Panc1 (cell line): ENCODE measurements at places on chromosomes 6 and 20.

DNA sequence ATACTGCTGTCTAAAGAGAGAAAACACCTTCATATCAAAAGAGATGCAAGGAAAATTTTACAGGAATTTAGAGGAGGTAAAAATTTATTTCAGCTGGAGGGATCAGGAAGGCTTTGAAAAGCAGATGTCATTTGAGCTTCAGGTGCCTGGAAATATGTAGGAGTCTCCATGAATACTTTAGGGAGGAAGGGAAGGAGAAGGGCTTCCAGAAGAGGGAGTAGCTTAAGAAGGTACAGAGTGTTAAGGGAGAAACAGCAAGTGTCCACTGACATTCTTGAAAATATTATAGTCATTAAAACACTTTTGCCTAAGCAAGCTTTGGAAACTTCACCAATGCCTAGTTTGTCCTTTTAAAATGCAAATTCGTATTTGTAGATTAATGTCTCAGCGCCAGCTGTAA, 27.2 kb downstream of the L3MBTL3 start:
- no peak overlapping the region for H3K4me3 ChIP-seq
- no peaks in the 10 kb centered on the region for H3K27me3 ChIP-seq
- no peak overlapping the region for H3K27ac ChIP-seq
- H3K4me1 ChIP-seq: no peaks in the 10 kb centered on the region
- H3K36me3 ChIP-seq: no peaks in the 10 kb centered on the region
- no peak for DNase-seq

- H3K36me3 ChIP-seq: no peaks in the 10 kb centered on the region
- no peak overlapping the region; the same call in 1 of the 2 replicates for H3K4me3 ChIP-seq
- H3K27me3 ChIP-seq: no peaks in the 10 kb centered on the region
- peak; percentile 88 for DNase-seq
- peak overlapping the region; percentile 68 for H3K27ac ChIP-seq
These were observed 18.1 kb downstream of the TUBB2B start for GRCh38 chr6:3209114-3210023.

- no peak overlapping the region for H3K4me3 ChIP-seq
- H3K36me3 ChIP-seq: no peaks in the 10 kb centered on the region
- H3K27me3 ChIP-seq: no peaks in the 10 kb centered on the region
- peaks cover 10% of the 10 kb centered on the region for H3K4me1 ChIP-seq
These were observed 80.3 kb downstream of the ZDHHC14 start for GRCh38 chr6:157461000-157461915.

- H3K27me3 ChIP-seq: peaks cover 26% of the 10 kb centered on the region
- DNase-seq: no peak
- H3K27ac ChIP-seq: no peak overlapping the region
- H3K36me3 ChIP-seq: no peaks in the 10 kb centered on the region
These were observed 7.9 kb upstream of the HLA-E start for GRCh38 chr6:30481211-30481964.

DNA sequence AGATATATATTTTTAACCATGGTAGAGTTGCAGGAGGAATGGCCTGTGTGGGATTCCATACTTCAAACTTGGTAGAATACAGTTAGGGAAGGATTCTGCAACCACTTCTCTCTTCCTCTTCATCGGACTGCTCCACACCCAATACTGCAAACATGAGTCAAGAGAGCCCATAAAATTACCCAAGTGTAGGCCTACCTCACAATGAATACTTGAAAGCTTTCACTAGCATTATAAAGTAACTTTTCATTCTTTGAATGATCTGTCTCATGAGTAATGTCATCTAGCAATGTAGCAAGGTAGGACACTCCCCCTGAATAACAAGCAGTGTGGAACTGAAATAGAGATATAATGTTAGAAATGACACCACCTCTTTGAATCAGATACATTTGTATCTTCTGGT, 79.4 kb downstream of the FOXC1 start:
- H3K4me3 ChIP-seq: no peak overlapping the region
- no peak overlapping the region for H3K27ac ChIP-seq
- H3K27me3 ChIP-seq: no peaks in the 10 kb centered on the region
- DNase-seq: no peak
- H3K4me1 ChIP-seq: no peaks in the 10 kb centered on the region

- H3K27me3 ChIP-seq: no peaks in the 10 kb centered on the region; the same call in 1 of the 2 replicates
- no peak overlapping the region for H3K4me3 ChIP-seq
- H3K4me1 ChIP-seq: peaks cover 8% of the 10 kb centered on the region
- no peaks in the 10 kb centered on the region for H3K36me3 ChIP-seq
These were observed 4.9 kb downstream of the FRMD1 start for GRCh38 chr6:168073937-168074730.

DNA sequence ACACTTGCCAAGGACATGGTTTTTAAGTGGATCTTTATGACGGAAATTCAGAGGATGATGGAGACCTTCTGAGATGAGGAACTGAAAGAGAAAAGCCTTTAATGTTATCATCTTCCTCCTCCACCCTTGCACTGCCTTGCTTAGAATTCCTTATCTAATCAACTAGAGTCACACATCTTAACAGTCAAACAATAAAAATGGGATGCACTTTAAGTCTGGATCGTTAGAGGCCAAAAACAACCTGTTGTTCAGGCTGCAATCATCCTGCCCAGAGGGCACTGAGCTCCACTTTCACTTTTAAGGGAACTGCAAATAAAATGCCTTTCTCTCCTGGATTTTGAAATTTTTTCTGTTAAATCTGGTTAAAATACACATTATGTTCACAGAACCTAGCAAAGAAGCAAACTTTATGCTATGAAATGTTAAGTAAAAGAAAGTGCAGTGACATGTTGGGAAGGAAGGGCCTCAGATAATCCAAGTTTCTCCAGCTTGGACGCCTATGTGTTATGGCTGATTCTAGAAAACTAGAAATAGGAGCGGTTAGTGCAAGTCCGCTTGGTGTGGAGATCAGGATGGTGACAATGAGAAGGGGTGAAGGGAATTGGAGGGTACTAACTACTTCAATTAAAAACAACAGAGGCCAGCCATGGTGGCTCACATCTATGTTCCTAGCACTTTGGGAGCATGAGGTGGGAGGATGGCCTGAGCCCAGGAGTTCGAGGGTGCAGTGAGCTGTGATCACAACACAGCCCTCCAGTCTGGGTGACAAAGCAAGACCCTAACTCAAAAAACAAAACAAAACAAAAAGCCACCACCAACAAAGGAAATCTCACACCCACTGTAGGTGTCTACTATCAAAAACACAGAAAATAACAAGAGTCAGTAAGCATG, 66.4 kb upstream of the KIF13A start:
- H3K4me1 ChIP-seq: peaks cover 12% of the 10 kb centered on the region; the same call in 1 of the 2 replicates
- H3K36me3 ChIP-seq: no peaks in the 10 kb centered on the region
- no peak for DNase-seq
- H3K4me3 ChIP-seq: no peak overlapping the region

DNA sequence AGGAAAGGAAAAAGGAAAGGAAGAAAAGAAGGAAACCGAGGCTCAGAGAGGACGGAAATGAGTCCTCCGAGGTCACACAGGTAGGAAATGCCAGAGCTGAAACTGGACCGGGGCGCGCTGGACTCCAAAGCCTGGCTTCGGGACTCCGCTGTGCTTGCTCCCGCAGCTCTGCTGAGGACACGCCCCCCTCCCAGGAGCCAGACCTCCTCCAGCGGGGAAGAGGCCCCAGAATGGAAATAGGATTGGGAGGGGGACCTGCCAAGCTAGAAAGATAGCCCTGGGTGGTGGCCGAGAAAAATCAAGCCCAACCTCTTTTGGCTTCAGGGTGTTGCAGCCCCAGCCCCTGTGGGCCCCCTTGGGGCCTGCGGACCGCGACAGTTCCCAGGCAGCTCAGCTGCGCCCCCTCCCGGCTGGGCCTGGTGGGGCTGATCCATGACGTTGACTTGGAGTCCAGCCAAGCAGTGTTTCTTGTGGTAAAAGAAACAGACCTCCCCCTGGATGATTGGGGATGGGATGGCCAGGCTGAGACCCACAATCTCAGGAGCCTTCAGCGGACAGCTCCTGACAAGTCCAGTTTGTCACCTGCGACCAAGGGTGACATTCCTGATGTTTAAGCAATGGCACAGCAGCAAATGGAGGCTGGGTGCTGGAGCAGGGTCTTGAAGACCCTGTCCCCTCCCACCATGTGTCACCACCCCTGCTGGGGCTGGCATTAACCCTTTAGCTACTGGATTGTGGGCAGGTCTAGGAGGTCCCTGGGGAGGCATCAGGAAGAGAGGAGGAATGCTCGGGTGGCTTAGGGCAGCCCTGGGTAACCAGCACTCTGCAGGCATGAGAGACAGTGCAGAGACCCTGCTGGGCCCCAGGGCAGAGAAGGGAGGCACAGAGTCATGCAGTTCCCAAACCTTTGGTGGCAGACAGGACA, 55.4 kb downstream of the RIPOR3 start:
- DNase-seq: peak; percentile 59
- H3K27ac ChIP-seq: peak overlapping the region; percentile 95
- peak overlapping the region; percentile 36 for H3K4me3 ChIP-seq
- no peaks in the 10 kb centered on the region for H3K27me3 ChIP-seq
- H3K36me3 ChIP-seq: no peaks in the 10 kb centered on the region

DNA sequence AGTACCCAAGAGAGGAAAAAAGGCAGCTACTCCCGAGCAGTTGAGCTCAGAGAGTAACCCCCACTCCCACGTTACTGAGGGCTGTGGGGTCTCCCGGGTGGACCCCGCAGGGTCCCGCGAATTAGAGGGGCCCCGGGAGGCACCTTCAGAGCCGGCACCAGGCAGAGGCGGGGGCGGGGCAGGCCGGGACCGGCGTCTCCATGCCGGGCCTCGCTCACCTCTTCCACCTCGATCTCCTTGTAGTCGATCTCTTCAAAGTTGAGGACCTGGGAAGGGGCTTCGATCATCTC, 381 bp downstream of the MAP3K7 start:
- H3K4me3 ChIP-seq: peak overlapping the region; percentile 72
- H3K27ac ChIP-seq: peak overlapping the region; percentile 92
- peaks cover 15% of the 10 kb centered on the region for H3K4me1 ChIP-seq
- H3K36me3 ChIP-seq: peaks cover 4% of the 10 kb centered on the region; the same call in 1 of the 2 replicates

DNA sequence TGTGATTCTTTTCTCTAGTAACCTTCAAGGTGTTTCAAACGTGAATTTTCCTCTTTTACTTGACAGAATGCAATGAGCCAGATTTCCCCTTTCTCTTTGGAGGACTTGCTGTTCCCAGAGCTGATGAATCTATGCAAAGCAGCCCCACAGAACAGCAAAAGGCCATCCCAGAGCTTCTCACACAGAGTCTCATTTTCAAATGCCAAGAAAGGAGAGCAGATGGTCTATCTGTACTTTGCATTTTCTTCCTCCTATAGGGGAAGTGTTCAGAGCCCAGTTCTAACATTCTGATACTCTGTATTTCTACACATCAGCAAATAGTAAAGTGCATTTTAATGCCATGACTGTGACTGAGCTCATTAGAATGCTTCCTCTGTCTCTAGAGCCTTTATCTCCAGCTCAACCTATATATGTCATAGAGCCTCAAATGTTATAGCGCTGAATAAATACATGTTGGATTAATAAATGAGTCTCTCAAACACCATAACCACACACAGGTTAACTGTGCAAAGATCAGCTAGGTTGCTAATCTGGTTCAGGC, 81.8 kb upstream of the EYA4 start:
- H3K27ac ChIP-seq: no peak overlapping the region
- no peak overlapping the region for H3K4me3 ChIP-seq
- H3K36me3 ChIP-seq: no peaks in the 10 kb centered on the region
- no peaks in the 10 kb centered on the region for H3K27me3 ChIP-seq
- H3K4me1 ChIP-seq: no peaks in the 10 kb centered on the region

DNA sequence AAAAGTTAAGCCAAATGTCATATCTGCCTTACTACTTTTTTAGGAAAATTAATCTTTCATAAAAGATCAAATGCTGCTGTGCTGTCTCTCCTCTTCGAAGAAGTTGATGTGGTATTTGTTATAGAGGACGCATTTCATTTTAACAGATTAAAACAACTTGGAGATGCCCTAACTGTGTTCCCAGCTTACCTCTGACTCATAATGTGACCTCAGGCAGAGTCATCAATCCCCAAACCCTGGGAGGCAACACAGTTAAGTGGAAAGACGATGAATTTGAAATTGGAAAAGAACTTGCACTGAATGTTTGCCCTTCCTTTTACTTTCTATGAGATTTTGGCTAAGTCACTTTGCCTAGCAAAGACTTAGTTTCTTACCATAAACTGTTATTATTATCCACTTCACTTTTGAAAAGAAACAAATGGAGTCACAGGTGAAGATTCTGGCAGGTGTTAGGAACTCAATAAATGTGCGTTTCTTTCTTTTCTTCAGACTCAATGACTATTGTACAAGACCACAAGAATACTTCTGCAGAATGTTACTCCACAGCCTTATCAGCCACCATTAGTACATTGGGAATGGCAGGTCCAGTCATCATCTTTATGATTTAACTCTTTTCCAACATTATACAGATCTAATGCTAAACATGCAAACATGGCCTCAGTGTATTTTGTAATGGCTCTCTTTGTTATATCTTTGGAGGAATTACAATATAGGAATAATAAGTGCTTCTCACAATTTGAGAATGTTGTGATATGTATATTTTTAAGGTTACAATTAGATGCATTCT, 102.6 kb downstream of the COL21A1 start:
- H3K4me3 ChIP-seq: no peak overlapping the region
- no peaks in the 10 kb centered on the region for H3K27me3 ChIP-seq
- H3K27ac ChIP-seq: no peak overlapping the region
- no peaks in the 10 kb centered on the region for H3K4me1 ChIP-seq
- no peaks in the 10 kb centered on the region for H3K36me3 ChIP-seq

- peaks cover 16% of the 10 kb centered on the region for H3K4me1 ChIP-seq
- no peak for DNase-seq
- H3K36me3 ChIP-seq: no peaks in the 10 kb centered on the region
- no peaks in the 10 kb centered on the region for H3K27me3 ChIP-seq
- peak overlapping the region; percentile 84 for H3K27ac ChIP-seq
These were observed 156.9 kb downstream of the VEGFA start for GRCh38 chr6:43926634-43927531.

- no peak overlapping the region for H3K27ac ChIP-seq
- no peaks in the 10 kb centered on the region for H3K36me3 ChIP-seq
- H3K27me3 ChIP-seq: no peaks in the 10 kb centered on the region; the same call in 1 of the 2 replicates
- peak overlapping the region; percentile 63 for H3K4me3 ChIP-seq
- DNase-seq: no peak
These were observed 125.3 kb upstream of the SLC2A12 start for GRCh38 chr6:134177753-134178160.

- H3K27ac ChIP-seq: no peak overlapping the region
- no peaks in the 10 kb centered on the region; the same call in 1 of the 2 replicates for H3K36me3 ChIP-seq
- no peaks in the 10 kb centered on the region for H3K4me1 ChIP-seq
- H3K27me3 ChIP-seq: no peaks in the 10 kb centered on the region
- no peak overlapping the region for H3K4me3 ChIP-seq
These were observed 18.2 kb downstream of the FBXL4 start for GRCh38 chr6:98929498-98930060.

GRCh38 chr6:41072836-41073202, at the start of gene NFYA:
NFYA (plus strand) TSS chr6:41072974; CDS start chr6:41079090, 6,116 bp downstream.
- no peaks in the 10 kb centered on the region; the same call in 1 of the 2 replicates for H3K36me3 ChIP-seq
- peaks cover 17% of the 10 kb centered on the region for H3K4me1 ChIP-seq
- H3K4me3 ChIP-seq: peak within 1 kb of the TSS; percentile 97
- DNase-seq: no peak

- no peak for DNase-seq
- H3K4me3 ChIP-seq: no peak overlapping the region
- H3K27me3 ChIP-seq: peaks cover 2% of the 10 kb centered on the region; the same call in 1 of the 2 replicates
- H3K36me3 ChIP-seq: peaks cover 9% of the 10 kb centered on the region
- H3K27ac ChIP-seq: no peak overlapping the region
These were observed 14.7 kb downstream of the SNRPB start for GRCh38 chr20:2455771-2456497.
